Right forelimb (tissue), 1 donor: ENCODE measurements at places on chromosomes 7 and 10.

DNA sequence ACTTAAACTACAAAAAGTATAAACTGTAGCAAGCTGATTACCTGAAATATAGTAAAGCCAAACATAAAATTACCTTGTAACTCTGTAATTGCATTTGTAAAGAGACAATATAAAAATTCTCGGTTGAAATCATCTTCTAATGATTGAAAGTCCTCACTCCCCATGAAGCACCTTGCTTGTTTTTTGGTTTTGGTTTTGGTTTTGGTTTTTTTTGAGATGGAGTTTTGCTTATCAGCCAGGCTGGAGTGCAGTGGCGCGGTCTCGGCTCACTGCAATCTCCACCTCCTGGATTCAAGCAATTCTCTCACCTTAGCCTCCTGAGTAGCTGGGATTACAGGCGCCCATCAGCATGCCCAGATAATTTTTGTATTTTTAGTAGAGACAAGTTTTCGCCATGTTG, 33.9 kb upstream of the GPR37 start:
- no peak for DNase-seq

GRCh38 chr10:33735464-33735923, 401.0 kb upstream of the NRP1 start:
- DNase-seq: no peak

- no peak for DNase-seq
Measured at GRCh38 chr7:132997505-132997904, 84.4 kb downstream of the CHCHD3 start.

DNA sequence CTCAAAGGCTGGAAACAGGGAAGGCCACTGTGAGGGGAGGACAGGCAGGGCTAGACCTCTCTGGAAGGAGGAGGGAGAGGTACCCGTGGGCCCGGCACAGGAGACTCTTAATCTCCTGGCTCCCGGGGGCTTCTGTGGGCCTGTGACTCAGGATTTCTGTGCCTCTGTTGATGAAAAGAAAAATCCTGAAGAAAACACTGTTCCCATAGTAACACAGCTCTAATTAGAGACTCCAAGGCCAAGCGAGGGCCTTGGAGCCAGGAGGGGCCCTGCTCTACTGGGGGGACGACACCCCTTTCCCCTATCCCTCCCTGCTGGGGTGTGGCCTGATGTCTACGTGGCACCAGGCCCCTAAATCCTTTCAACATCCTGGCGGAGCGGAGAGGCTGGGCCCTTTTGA, 174.1 kb upstream of the TNRC18 start:
- DNase-seq: no peak

- DNase-seq: no peak
Measured at GRCh38 chr7:109950256-109950655, 1140.7 kb upstream of the LRRN3 start.

DNA sequence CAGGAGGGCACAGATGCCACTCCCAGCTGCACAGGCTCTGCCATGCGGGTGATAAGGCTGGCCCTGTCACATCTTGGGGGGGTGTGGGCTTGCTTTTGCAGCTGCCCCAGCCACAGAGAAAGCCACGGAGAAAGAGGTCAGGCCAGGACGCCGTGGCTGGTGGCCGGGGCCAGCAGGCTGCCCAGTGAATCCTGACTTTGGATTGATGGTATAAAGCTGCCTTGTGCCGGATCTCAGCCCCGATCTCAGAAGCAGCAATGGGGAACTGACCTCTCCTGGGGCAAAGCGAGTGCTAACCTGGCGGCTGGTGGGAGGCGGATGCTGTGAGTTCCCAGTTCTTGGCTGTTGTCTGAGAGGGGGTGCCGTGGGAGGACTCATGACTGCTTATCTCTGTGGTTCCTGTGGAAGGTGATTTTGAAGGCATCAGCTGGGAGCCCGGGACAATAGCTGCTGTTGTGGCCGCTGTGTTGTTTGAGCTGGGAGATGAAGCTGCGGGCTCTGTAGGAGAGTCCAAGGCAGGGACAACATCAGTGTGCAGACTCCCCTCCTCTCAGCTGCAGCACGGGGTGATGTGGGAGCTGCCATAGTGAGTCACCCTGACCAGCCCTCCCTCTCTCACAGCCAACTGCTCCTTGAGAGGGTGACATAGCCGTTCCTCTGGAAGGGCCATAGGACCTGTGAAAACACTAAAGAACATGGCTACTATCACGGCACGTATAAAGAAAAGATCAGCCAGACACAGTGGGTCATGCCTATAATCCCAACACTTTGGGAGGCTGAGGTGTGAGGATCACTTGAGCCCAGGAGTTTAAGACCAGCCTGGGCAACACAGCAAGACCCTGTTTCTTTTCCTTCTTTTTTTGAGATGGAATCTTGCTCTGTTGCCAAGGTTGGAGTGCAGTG, 17.0 kb downstream of the IL15RA start:
- DNase-seq: no peak

GRCh38 chr7:519484-520390, at the start of gene PDGFA:
Gene PDGFA, minus strand, starts transcription at chr7:519846. Its CDS starts 845 bp downstream, at chr7:519001.
- peak; percentile 81 for DNase-seq

DNA sequence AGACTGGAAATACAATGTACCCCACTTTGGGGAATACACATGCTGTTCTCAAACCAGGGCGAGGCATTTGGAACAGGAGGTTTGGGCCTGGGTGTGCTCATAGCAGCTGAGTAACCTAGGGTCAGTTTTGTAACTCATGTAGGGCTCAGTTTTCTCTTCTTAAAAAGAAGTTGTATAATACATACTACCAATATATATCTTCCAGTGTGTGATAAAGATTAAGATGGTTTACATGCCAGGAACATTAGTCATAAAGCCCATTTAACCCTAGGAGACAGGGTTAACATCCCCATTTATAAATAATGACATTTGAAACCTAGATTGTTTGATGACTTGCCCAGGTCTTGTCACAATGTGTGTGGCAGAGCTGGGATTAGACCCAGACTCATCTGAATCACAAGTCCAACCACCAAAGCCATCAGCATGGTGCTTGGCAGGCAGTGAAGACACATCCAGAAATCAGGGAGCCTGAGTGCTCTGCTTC, 6.0 kb downstream of the AKR1B10 start:
- DNase-seq: no peak

GRCh38 chr7:66118603-66119002, 4.0 kb downstream of the CRCP start:
- DNase-seq: no peak
